ENCODE measurements at places on chromosomes 16 and 17.

DNA sequence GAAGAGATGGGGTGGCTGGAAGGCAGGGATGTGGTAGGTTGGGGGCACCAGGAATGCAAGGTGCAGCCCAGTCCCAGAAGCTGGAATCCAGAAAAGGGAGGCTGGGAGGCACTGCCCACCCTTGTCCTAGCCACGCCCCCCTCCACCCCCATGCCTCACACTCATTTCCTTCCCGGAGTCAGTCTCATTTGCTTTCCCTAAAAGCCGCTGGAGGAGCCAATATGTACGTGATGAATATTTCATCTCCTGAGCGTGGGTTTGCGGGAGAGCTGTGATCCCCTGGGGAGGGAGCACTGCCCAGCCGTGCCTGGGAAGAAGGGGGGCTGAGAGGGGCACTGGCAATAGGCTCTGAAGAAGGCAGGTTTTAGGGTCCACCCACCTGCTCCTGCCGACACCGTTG lies 124.5 kb upstream of the LHX1 start:
- DNase-seq = no peak

GRCh38 chr16:10368969-10369551 lies 16.8 kb upstream of the ATF7IP2 start:
- DNase-seq = no peak

- DNase-seq = no peak
Observed at GRCh38 chr16:27868180-27868579, 195.3 kb downstream of the GSG1L start.

DNA sequence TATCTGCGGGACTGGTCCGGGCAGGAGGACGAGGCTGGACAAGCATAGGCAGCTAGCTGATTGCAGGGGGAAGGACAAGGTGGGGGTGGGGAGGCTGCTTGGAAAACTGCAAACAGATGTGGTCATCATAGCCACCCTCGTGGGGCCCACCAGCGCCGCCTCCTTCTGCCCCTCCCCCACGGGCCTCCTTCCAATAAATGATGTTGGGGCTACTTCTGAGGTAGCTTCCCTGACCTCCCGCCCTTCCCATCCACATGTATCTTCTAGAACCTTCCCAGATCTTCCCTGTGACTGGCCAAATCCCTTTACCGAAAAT lies 12.3 kb upstream of the CDC42EP4 start:
- DNase-seq = no peak

- no peak for DNase-seq
Observed at GRCh38 chr17:76561332-76561731, 21.5 kb downstream of the PRCD start.

- DNase-seq = no peak
Observed at GRCh38 chr17:71217769-71218168, 903.1 kb upstream of the SOX9 start.
